ENCODE measurements at places on chromosomes 4 and X. TPM values are rescaled to one million over a fixed set of nuclear protein-coding genes. Genes with fewer than 3 reads are reported as not detected.

Gene RNF150
- 13.4 TPM for total RNA-seq

Gene KLB
- not detected for total RNA-seq

Gene SLC6A8
- total RNA-seq, result 15.3 TPM

DNA sequence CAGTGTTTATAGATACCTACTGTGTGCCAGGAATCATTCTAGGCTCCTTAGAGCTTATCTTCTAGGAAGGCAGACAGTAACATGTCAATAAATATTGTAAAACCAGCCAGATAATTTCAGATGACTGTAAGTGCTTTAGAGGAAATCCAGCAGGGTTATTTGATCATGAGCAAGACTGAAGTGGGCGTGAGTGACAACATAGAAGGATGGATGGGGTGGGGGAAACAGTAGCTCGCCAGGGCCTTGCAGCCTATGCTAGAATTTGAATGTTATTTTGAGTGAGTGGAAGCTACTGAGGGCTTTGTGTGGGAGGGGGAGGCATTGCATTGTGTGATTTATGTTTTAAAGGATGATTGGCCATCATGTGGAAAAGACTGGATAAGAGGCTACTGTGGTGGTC is 6.7 kb downstream of the SRD5A3 start:
- no peak for DNase-seq

- DNase-seq, result no peak
Observed at GRCh38 chrX:70336767-70337166, 46.9 kb downstream of the KIF4A start.

- DNase-seq, result no peak
Observed at GRCh38 chr4:6313216-6313615, 43.6 kb downstream of the WFS1 start.

- no peak for DNase-seq
Observed at GRCh38 chr4:40875507-40876150, 125.9 kb downstream of the NSUN7 start.

DNA sequence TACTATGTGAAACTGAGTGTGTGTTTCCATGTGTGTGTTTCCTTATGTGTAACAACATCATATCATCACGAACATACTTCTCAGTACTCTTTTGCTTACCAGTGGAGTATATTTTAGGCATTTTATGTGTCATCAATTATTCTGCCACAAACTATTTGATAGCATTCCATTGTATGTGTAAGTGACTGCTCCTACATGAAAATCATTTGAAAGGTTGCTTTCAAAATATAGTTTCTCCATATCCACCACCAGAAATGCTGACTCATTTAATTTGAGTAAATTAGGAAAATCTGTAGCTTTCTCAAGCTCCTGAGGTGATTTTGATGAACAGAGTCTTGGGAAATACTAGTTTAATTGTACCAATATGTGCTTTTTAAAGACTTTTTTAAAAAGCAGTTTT is 376.2 kb downstream of the PCDH18 start:
- DNase-seq, result no peak

Gene CT55
- total RNA-seq, result not detected

Gene OPHN1
- total RNA-seq, result 7.4 TPM

All from osteoblast (primary cell).